ENCODE measurements at places on chromosomes 4 and X.

GRCh38 chrX:146863566-146863965 lies 49.0 kb upstream of the CXorf51A start:
- no peak for DNase-seq

- no peak for DNase-seq
These were observed 1.8 kb downstream of the BGN start for GRCh38 chrX:153496590-153496959.

GRCh38 chrX:53004038-53004437 lies 44.6 kb upstream of the GPR173 start:
- no peak for DNase-seq

DNA sequence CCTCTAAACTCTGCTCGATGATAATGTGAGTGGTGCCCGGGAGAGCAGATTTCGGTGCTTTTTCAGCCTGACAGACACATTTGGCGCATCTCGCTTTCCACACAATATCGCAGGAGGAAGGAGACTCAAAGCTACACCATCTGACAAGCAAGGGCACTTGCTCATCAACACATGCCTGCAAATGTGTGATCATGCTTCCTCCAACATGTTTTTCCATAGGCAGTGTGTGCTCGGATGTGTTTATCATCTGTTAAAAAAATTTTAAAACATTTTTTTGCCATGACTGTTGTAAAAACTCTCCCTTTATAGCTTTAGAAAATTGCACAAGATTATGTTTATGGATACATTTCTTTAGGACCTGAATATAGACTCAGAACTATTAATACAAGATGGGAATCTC lies 170.3 kb upstream of the PUDP start:
- no peak for DNase-seq

DNA sequence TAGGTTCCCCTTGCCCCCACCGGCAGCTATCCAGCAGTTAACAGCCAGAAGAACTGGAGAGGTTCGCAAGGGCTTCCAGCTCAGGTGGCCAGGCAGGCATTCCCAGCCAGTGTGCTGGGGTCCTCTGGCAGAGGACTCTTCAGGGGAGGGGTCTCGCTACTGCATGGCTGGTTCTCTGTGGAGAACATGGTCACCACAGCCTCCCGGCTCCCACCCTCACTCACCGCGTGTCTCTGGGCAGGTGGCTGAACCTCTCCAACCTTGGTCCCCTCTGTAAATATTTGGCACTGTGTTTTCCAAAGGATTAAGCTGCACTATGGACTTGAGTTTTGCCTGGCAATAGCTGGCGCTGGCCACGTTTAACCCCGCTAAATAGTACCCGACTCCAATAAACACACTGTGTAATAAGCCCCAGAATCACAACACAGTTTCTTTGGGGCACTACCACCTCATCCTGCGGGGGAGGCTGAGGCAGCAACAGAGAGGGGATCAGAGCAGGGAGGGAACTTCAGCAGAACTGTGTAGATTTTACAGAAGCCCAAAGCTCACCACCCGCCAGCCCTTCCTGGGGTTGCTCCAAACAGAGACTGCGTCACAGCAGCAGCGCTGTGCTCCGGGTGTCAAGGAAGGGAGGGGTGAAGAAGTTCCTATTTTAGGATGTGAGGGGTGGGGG lies 15.2 kb downstream of the BCOR start:
- no peak for DNase-seq

DNA sequence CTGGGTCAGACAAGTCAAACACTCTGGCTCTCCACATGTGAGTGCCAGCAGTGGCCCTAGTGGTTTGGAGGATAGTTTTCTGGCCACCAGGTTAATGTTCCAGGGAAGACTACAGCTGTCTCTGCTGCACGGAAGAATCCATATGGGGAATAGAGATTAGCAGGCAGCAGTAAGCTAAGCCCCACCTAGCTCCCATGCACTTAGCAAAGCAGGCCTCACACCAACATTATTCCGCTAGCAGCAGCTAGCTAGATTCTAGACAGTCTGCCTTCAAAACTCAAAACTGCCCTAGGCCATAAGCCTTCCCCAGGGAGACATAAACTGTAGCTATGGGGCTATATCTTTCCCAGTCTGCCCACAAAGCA lies 203.4 kb downstream of the CHIC1 start:
- no peak for DNase-seq

GRCh38 chr4:82652062-82652461 lies 90.3 kb upstream of the TMEM150C start:
- DNase-seq, result no peak

DNA sequence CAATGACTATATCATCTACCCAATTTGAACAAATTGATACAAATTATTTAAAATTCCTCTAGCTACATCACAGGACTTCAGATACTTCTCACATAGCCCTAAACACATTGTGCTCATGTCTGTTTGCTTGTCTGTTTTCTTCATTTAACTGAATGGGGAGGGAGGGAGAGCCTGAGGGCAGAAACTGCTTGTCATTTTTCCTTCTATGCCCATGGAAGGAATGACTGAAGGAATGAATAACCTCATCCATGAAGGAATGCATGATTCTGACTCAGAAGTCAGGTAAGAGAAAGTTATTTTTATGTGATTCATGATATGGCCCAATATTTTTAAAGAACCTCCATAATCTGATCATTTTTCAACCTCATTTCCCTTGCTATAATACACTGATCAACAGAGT lies 418.0 kb upstream of the PITX2 start:
- no peak for DNase-seq

- no peak for DNase-seq
These were observed 2.0 kb upstream of the CCNQ start for GRCh38 chrX:153600921-153601320.

GRCh38 chr4:37522996-37523395 lies 163.2 kb downstream of the RELL1 start:
- no peak for DNase-seq

DNA sequence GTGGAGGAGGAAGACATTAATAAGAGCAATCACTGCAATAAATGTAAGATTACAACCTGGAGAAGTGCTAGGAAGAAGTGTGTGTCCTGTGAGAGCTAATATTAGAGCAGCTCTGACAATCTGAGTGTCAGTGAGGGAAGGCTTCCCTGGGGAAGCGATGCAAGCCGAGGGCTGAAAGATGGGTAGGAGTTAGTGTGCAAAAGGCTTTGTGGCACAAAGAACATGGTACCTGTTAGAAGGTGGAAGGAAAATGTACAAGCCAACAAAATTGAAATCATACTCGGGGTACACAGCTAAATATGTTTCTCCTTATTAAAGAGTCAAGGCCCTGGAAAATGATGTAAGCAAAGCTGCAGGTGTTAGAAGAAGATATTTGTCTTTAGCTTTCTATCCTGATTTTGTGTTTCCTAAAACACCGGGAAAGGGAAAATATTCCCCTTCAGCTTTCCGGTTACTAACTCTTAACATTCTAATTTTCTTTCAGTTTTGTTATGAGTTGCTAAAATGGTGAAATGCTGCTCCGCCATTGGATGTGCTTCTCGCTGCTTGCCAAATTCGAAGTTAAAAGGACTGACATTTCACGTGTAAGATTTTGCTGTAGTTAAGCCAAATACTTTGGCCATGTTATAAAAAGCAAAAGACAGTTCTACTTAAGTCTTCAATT lies 808 bp downstream of the THAP6 start:
- no peak for DNase-seq

- DNase-seq, result no peak
These were observed 6.8 kb upstream of the MAP9 start for GRCh38 chr4:155383541-155383940.

DNA sequence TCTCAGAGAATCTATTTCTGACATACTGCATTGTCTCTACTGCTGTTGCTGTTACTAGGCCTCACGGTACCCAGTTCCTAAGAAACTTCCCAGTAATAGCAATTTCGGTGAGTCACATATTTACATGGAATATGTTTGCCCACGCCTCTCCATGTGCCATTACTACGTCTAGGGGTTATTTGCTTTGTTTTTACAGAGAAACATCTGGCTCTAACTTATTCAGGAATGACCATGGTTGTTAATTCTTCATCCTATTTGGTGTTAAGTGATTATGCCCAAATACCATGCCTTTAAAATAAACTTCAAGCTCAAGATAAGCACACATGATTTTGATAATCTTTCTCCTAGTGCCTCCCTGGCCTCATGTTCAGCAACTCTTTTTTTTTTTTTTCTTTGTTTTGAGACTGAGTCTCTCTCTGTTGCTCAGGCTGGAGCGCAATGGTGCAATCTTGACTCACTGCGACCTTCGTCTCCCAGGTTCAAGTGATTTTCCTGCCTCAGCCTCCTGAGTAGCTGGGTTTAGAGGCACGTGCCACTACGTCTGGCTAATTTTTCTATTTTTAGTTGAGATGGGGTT lies 101.0 kb upstream of the HS3ST1 start:
- no peak for DNase-seq

- no peak for DNase-seq
These were observed 30.3 kb downstream of the AMMECR1 start for GRCh38 chrX:110287605-110288004.
